ENCODE measurements at places on chromosomes 7 and 10. TPM values are rescaled to one million over a fixed set of nuclear protein-coding genes. Genes with fewer than 3 reads are reported as not detected.
A peak's percentile ranks its signal among the peaks of the same experiment; 100 is the strongest.

DNA sequence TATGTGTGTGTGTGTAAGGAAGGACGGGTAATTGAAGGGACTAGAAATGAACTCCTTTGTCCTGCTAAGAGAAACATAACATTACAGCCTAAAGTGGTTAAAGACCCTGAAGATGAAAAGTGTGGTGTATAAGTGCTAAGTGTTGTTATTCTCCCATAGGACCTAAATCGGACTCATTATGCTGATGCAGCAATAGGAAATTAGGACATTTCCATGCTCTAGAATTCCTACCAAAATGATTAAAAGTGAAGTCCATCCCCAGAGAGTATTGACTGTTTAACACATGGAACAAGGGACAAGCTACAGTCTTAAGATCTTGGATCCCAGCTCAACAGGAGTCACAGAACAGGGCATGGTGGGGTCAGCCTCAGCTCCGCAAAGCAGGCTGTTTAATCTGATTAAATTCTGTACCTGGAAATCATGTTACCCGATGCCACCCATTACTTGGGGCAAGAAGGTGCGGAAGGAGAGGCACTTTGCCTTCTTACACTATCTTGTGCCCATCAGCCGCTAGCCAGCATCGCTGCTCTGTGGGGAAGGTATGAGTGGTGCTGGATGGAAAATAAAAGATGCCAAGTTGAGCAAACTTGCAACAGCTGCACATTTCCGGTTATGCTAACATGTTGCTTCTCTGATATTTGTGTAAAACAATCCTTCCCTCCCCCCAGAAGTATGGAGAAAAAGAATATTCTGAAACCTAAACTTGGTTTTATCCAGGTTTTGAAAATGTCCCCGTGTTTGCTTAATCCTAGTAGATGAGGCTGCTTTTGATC, 100.5 kb downstream of the CREB5 start:
- no peak for DNase-seq

DNA sequence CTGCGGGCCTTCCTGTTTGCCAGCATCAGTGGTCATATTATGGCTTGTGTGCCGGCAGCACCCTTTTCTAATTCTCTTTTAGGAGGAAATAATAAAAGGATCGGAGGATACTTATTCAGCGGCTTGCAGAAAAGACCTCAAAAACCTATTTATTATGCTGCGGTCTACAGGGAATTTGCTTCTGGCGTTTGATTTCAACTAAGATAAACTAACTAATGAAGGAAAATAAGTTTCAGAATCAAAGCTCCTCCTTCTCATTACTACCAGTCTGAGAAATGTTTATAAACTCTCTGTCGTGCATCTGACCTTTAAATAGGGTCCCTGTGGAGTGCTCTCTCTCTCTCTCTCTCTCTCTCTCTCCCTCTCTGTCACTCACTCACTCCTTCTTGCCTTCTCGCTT, 335.0 kb upstream of the GLI3 start:
- DNase-seq = no peak

DNA sequence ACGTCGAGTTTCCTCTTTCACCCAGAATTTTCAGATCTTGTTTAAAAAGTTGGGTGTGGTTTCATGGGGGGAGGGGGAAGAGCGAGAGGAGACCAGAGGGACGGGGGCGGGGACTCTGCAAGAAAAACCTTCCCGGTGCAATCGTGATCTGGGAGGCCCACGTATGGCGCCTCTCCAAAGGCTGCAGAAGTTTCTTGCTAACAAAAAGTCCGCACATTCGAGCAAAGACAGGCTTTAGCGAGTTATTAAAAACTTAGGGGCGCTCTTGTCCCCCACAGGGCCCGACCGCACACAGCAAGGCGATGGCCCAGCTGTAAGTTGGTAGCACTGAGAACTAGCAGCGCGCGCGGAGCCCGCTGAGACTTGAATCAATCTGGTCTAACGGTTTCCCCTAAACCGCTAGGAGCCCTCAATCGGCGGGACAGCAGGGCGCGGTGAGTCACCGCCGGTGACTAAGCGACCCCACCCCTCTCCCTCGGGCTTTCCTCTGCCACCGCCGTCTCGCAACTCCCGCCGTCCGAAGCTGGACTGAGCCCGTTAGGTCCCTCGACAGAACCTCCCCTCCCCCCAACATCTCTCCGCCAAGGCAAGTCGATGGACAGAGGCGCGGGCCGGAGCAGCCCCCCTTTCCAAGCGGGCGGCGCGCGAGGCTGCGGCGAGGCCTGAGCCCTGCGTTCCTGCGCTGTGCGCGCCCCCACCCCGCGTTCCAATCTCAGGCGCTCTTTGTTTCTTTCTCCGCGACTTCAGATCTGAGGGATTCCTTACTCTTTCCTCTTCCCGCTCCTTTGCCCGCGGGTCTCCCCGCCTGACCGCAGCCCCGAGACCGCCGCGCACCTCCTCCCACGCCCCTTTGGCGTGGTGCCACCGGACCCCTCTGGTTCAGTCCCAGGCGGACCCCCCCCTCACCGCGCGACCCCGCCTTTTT, at the start of gene VIM:
TSS of gene VIM (plus strand) at position 151 of the 925 bp plus-strand sequence. CDS start 1,182 bp downstream, outside the sequence.
- peak; percentile 94 for DNase-seq

DNA sequence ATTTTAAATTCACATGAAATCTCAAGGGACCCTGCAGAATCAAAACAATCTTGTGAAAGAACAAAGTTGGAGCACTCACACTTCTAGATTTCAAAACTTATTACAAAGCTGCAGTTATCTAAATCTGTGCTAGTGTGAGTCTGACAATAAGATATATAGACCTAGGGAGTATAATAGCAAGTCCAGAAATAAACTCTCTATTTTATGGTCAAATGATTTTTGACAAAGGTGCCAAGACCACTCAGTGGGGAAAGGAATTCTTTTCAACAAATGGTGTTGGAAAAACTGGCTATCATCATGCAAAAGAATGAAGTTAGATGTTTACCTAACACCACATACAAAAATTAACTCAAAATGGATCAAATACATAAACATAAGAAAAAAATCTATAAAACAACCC, 68.2 kb downstream of the TFEC start:
- DNase-seq = no peak

DNA sequence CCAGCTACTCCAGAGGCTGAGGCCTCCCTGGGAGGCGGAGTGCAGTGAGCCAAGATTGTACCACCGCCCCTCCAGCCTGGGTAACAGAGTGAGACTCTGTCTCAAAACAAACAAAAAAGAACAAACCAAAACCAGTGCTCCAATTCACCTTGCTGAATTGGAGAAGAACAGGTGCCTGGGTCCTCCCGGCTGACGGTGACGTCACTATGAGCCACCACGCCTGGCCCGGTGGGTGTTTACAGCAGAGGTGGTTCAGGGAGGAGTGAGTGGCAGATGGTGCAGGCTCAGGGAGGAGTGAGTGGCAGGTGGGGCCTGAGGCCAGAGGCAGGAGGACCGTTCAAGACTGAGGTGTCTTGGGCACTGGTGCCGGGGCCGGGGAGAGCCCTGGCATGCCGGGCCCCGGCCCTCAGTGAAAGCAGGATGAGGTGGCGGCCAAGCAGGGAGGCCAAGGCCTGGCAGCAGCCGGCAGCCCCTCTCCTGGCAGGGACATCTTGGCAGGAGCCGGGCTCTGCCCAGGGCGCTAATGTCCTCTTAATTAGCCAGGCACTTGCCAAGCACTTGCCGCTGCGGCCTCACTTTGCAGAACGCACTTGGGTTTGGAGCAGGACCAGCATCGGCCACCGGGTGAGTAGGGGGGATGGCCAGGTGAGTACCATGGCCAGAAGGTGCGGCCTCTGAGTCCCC, 162.8 kb upstream of the TNRC18 start:
- DNase-seq = no peak

DNA sequence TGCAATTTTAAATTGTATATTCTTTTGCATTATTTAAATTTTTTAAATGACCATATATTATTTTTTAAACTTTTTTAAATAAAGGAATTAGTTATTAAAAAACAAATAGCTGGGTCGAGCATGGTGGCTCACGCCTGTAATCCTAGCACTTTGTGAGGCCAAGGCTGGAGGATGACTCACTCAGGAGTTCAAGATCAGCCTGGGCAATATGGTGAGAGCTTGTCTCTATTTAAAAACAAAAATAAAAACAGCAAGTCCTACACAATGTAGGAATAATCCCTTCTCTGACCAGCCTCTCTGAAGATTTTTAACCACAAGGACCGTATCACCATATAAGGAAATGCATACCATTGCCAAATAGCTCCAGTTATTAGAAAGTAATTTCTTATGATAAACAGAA, 19.6 kb downstream of the NOC3L start:
- DNase-seq = no peak

DNA sequence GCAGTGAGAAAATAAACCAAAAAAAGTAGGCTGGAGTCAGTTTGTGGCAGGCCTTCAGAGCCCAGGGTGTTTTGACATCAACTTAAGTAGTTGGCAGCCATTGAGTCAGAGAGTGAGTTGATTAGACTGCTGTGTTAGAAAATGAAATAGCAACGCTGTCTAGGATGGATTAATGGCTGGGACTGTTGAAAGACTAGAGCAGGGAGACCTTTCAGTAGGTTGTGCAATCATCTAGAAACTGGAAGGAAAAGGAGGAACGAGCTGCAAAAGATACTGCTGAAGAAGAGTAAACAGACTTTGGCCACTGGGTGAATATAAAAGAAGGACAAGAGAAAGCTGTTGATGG, 28.6 kb upstream of the TRIL start:
- DNase-seq = no peak

GRCh38 chr7:121916211-121916610, 43.2 kb downstream of the PTPRZ1 start:
- no peak for DNase-seq

DNA sequence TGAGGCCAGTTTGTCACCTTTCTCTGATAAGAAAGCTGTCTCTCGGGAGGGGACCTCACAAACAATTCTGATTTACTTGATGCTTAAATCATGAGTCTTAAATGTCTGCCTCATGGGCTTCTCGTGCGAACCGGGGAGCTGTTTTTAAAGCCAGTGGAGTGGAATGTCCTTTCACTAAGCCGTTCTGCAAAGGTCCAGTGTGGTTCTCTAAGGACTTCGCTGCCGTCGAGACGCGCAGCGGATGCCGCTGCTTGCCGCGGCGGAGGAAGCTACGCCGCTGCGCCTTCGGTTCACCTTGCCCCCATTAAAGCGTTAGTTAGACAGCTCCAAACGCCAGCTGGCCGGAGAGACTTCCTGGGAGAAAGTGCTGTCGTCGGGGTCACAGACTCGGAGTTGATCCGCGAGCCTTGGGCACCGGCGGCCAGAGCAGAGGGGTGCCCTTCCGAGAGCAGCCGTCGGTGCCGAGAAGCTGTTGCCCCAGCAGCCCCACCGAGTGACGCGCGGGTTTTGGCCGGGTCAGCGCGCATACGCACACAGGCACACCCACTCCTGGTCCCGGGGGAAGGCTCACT, 1.3 kb upstream of the HMX3 start:
- no peak for DNase-seq

- no peak for DNase-seq
Measured at GRCh38 chr10:95353123-95353522, 62.3 kb upstream of the PDLIM1 start.

- no peak for DNase-seq
Measured at GRCh38 chr10:109972372-109973001, 35.3 kb upstream of the ADD3 start.

Gene SEMA3A
- polyA plus RNA-seq = not detected

Gene ASZ1
- polyA plus RNA-seq = not detected

All from muscle of arm (tissue), 14 donors.